Right ventricle myocardium inferior (tissue), 1 donor: ENCODE measurements at places on chromosomes 2 and 18. TPM values are rescaled to one million over a fixed set of nuclear protein-coding genes. Genes with fewer than 3 reads are reported as not detected.

- DNase-seq, result no peak
Observed at GRCh38 chr2:45068571-45069140, 59.4 kb upstream of the SIX2 start.

DNA sequence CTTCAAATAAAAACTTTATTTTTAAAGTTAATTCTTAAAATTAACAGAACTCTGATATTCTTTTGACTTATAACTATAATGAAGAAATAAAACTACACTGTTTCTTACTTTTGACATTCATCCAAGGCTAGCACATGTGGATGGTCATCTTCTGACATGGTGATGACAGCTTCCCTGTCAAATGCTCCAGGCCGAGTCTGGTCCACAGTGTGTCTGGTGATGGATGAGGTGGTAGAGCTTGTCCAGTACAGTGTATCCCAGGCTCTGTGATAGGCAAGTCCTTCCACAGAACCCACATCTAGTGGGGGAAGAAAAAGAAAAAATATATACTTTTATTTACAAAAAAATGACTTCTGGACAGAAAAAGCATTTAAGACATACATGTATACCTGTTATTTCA is 1529.5 kb downstream of the LRP1B start:
- DNase-seq, result no peak

GRCh38 chr2:190182071-190182524 is 119.6 kb upstream of the MSTN start:
- DNase-seq, result no peak

GRCh38 chr2:159160412-159160811 is 126.1 kb downstream of the WDSUB1 start:
- DNase-seq, result no peak

- DNase-seq, result no peak
Observed at GRCh38 chr2:162731917-162732804, 106.4 kb downstream of the KCNH7 start.

CHAC2 gene
- total RNA-seq, result 6.8 TPM

GRCh38 chr2:187165936-187166610 is 282.0 kb downstream of the CALCRL start:
- DNase-seq, result no peak

AGAP1 gene
- total RNA-seq, result 23.5 TPM
